ENCODE measurements at places on chromosomes 7 and 10.

- no peak for DNase-seq
Measured at GRCh38 chr10:58070956-58071355, 196.7 kb downstream of the IPMK start.

DNA sequence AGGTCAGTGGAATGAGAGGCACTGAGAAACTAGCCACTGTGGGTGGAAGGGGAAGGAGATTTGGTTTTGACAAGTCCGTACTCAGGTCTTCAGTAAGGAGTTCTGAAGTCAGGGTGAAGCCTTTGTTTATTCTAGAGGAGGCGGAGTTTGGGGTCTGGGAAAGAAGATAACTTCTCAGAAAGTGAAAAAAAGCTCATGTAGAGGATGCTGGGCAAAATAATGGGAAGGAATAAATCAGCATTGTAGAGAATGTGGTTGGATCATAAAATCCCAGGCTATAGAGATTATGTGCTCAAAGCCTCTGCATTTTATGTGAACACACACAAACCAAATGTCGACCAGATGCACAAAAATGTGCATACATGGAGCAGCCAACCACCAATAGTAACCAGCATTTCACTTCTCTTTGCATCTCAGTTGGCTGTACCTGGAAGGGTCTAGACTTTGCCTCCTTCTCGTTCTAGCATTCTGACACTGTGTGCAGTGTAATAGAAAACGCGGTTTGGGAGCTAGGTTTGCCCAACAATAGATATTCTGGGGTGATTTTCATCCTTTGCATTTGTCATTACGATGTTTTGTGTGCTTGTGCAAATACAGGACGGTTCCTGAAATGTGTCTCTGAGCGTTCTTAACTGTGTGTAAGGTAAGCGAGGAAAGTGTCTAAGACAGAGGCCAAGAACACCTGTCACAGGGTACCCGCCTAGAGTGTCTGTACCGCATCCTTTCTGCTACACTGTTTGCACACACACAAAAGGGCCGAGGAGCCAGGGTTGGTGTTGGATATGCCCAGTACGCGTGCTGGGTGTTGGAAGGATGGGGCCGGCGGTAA, 603 bp upstream of the HECW1 start:
- no peak for DNase-seq

DNA sequence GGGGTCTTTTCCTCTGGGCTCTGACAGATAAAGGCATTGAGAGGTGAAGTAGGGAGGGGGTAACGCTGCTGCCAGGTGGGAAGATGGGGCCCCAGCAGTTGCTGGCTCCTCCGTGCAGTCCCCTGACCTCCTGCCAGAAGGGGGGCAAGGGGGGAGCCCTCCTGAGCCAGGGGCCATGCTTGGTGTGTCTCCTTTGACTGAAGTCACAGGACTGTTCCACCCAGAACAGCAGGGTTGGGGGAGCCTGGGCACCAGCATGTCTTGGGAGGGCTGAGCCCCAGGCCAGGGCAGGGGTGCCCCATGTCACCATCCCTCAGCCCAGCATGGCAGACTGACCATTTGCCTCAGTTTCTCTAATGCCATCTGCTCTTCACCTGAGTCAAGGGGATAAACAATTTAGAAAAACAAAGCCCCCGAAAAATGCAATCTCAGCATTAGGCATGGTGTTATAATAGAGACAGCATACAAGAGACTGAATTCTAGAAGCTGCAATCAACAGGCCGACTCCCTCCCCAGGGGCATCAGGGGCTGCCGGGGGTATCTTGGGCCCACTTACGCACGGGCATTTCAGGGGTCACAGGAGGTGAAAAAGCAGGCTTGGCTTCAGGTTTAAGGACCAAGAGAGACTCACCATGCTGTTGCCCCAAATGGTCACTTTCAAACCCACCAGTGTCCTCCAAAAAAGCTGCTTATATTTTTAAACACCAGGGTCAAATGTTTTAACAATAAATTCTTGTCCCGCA, 108.6 kb upstream of the GPR26 start:
- no peak for DNase-seq

GRCh38 chr10:106708506-106708905, 456.0 kb downstream of the SORCS1 start:
- no peak for DNase-seq

- no peak for DNase-seq
Measured at GRCh38 chr7:17244786-17245185, 53.7 kb upstream of the AHR start.

DNA sequence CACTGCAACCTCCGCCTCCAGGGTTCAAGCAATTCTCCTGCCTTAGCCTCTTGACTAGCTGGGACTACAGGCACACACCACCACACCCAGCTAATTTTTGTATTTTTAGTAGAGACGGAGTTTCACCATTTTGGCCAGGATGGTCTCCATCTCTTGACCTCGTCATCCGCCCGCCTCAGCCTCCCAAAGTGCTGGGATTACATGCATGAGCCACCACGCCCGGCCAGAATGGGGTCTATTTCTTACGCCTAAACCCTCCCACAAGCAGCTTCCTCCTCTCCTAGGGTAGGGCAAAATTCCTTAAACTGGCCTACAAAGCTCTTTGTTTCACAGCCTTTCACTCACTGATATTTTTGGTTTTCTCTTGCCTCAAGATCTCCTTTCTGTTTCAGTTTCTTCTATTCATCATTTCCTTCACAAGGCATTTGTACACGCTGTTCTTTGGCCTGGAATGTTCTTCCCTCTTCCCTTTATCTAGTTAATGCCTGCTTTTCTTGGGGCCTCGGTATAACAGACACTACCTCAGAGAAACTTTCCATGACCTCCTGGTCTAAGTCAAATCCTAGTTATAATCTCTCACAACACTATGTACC, 6.7 kb downstream of the CPEB3 start:
- DNase-seq: no peak

DNA sequence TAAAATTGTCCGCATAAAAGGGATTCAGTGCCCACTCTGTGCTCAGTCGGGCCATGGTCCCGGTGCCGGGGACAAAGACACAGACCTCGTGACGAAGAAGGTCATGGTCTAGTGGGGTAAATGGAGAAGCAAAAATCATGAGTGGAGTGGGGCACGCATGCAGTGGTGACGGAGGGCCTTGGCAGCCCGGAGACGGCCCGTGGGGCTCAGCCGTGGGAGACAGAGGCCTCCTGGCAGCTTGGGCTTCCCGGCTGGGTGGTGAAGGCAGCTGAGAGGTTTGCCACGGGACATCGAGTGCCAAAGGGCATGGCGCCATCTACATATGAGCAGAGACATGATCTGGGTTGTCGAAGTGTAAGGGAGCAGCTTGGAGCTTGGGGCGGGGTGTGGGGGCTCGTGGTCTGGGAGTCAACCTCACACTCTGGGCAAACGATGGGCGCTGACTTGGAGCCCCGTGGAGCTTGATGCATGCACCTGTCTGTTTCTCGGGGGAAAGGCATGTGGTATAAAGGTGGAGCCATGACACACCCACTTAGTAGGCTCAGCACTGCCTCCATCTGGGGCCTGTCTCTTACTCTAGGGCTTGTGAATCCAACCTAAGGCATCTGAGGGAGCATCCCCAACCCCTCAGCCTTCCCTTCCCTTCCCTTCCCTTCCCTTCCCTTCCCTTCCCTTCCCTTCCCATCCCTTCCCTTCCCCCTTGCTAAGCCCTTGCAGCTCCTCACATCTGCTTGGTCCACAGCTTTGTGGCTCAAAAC, 151.0 kb upstream of the INSYN2A start:
- no peak for DNase-seq

DNA sequence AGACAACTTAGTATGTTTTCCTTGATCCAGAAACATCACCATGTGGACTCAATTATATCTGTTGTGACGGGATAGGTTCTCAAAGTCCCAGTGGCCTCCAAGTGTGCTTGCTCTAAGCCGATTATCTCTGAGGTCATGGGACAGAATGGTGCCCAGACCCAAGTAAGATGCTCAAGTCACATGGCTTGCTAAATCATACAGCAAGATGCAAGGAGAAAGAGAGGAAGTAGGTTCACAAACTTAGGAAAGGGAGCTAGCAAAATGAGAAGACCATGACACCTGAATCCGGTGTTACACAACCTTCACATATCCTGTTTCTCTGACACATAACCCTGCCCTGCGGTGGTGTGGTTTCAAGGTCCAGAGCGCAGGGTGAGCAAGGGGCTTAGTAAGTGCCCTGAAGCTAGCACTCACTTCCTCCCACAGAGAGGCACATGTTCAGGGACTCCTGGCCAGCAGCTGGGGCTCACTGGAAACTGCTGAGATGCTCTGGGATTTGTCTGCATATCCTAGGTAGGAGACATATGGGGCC, 590.9 kb upstream of the ANKRD30A start:
- DNase-seq: peak; percentile 25

GRCh38 chr7:30965372-30965771, 1.6 kb downstream of the GHRHR start:
- DNase-seq: no peak

DNA sequence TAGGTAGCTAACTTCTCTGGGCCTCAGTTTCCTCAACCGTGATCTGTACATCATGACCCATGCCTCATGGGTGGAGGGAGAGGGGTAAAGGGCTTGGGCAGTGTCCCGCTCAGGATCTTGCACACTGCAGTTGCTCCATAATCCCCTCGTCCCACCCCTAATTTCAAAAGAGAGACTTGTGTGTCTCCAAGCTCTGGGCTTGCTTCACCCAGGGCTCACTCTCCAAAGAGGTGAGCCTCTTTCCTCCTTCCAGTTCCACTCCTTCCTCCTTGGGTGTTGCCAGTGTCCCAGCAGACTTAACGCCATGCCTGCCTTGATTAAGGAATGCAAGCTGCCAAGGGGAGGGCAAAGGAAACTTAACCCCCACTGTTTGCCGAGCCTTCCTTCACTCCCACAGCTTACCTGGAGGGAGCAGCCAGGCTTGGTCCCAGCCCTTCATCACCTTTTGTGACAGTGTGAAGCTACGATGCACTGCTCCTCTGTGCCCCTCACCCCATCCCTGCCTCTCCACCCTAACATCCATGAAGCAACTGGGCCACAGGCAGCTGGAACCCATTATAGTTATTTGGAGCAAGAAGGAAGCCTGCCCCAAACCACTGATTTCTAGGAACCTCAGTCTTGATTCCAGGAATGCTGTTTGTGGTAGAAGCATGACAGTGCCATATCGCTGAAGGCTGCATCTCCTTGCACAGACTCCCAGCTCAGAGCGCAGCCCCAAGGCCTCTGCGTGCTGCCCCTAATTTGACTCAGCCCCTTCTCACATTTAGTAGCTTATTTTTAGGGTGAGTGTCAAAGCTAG, 363.3 kb downstream of the TNS3 start:
- no peak for DNase-seq

DNA sequence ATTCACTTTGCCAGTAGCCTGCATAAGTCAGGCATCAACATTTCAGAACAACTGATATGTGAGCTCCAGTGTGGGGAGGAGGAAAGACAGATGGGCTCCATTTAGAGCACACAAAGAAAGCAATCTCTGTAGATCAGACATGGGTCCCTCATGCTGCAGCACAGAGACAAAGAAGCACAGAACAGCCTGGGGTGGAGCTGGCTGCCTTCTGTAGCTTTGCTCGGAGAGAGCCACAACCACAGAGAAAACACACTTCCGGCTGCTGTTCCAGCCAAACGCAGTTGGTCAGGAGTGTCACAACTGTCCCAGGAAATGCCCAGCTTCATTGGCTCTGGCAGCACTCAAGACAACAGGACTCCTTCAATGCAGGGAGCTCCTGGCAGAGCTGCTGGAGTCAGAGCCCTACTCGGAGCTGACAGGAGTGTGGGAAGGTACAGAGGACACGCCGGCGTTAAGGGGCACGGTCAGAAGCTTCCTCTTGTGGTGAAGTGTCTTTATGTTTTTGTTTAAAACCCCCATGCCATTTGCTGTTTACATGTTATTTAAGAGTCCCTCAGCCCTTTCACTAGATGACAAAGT, 494.4 kb downstream of the TCERG1L start:
- DNase-seq: no peak

DNA sequence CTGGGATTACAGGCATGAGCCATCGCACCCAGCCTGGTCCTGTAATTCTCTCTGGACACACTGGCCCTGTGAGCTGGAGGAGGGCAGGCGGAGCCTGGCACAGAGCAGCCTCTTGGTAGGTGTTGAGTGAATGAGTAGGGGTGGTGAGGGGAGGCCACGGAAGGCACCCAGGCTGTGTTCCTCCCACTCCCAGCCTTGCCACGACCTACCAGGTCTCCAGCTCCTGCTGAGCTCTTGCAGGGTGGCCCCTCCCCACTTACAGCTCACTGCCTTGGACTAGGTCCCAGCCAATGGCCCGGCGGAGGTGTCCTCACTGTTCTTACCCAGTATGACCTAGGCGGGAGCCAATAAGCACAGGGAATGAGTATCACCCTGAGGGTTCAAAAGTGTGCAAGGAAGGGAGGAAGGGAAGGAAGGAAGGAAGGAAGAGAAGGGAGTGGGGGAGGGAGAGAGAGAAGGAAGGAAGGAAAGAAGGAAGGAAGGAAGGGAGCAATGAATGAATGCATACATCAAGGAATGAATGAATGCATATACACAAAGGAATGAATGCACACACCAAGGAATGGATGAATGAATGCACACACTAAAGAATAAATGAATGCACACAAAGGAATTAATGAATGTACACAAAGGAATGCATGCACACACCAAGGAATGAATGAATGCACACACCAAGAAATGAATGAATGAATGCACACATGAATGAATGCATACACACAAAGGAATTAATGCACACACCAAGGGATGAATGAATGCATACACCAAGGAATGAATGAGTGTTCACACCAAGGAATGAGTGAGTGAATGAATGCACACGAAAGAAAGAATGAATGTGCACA, 45.5 kb downstream of the GTF2IRD1 start:
- DNase-seq: no peak

- no peak for DNase-seq
Measured at GRCh38 chr10:82394122-82394521, 519.1 kb downstream of the NRG3 start.

- DNase-seq: no peak
Measured at GRCh38 chr7:45689011-45689796, 115.0 kb downstream of the ADCY1 start.

DNA sequence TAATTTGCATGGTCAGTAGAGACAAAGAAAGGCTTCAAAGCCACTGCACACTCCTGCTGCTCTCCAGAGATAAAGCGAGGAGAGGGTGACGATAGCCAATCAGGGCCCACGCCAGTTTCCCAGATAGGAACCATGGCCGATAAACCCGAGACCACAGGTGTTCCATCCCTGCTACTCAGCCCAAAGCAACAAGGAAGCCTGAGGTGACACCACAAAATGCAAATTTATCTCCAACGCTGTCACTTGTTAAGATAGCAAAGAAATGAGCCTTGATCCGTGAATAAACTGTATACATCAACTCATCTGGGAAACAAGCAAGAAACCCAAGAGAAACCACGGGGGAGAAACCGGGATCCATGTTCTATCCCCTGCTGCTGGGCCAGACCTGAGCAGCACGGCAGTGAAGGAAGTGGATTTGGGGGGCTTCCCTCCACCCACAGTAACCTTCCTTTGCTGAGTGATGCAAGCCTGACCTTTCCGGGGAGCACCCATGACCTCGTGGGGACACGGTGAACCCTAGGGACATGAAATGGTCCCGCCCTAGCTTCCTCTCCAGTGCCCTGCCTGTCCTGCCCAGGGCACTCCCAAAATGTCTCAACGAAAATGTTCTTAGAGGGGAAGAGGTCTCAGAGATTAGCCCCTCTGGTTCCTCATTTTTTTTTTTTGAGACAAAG, 164.6 kb downstream of the PTPRN2 start:
- DNase-seq: no peak

GRCh38 chr10:75080554-75080953, 30.9 kb upstream of the SAMD8 start:
- no peak for DNase-seq

GRCh38 chr10:535051-535450, 154.4 kb downstream of the DIP2C start:
- DNase-seq: no peak

GRCh38 chr7:30206491-30206890, 71.7 kb downstream of the MTURN start:
- no peak for DNase-seq
